ENCODE measurements at places on chromosomes 11 and 22.

GRCh38 chr11:111059726-111060125, 185.8 kb upstream of the POU2AF2 start:
- DNase-seq: no peak

- DNase-seq: no peak
These were observed 2.3 kb downstream of the PTPRCAP start for GRCh38 chr11:67435031-67435726.

DNA sequence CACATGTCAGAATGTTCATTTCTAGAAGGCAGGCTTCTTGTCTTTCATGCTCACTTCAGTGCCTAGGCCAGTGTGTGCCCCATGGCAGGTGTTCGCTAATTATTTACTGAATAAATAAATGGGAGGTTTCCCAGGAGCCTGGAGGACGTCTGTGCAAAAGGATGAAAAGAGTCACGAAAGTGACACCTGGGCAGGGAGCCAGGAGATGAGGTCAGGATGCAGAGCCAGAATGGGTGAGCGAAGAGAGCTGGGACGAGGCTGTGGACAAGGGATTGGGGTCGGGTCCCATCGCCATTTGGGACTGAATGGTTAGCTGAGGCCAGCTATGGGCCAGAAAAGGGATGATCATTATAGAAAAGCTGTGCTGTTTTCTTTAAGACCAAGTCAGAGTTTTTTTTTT, 560.4 kb downstream of the TBC1D22A start:
- DNase-seq: no peak

- no peak for DNase-seq
These were observed 415.4 kb downstream of the MN1 start for GRCh38 chr22:27386186-27386585.

GRCh38 chr11:110242746-110243145, 53.7 kb downstream of the RDX start:
- DNase-seq: no peak

- peak; percentile 54 for DNase-seq
These were observed 94.5 kb downstream of the ME3 start for GRCh38 chr11:86577644-86578636.

- DNase-seq: no peak
These were observed 1253.6 kb upstream of the TENM4 start for GRCh38 chr11:80694385-80694784.

GRCh38 chr11:66701432-66702240, 23.9 kb upstream of the RBM4B start:
- DNase-seq: no peak

DNA sequence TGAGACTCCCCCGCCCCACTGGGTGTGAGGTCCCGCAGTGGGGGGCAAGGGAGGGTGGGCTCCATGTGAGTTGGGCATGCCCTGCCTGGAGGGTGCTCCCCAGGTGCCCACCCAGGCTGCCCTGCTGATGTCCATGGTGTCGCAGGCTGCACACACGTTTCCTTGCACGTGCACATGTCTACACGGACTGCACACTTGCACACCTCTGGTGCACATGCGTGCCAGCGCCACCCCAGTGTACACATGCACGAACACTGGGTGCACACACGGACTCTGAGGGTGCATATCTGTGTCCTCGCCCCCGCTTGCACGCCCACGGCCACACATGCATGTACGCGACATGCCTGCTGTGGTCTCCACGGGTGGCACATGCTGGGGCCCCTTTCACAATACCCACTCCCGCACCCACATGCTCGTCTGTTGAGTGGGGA, 35.2 kb upstream of the PRODH start:
- DNase-seq: no peak

All from heart left ventricle (tissue), 16 donors.